ENCODE measurements at places on chromosomes 12 and 14.

GRCh38 chr14:99892406-99892805 is 99.2 kb downstream of the EML1 start:
- no peak for DNase-seq

DNA sequence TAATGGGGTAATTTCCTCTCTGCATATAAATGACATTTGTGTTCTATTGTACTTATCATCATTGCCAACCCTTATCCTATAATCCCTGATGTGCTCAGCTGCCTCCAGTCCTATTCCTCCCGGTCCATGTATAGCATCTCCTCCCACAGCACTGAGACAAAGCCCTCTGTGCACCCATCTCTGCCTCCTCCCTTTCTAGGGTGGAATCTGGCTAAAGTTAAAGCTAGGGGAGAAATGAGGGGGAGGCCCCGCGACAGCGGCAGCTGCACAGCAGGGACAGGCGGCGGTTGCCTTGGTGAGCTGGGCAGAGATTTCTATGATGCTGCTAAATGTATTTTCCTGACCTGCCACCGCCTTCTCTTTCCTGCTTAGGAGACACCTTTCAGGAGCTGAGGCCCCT is 12.8 kb upstream of the ZDHHC22 start:
- DNase-seq = no peak

GRCh38 chr14:103122947-103123633 is at the start of gene TNFAIP2:
TNFAIP2 (plus strand) TSS chr14:103123461; CDS start chr14:103126458, 2,997 bp downstream.
- DNase-seq = no peak

- no peak for DNase-seq
Observed at GRCh38 chr14:59262717-59263454, 74.4 kb downstream of the DAAM1 start.

GRCh38 chr12:129570796-129571400 is 332.9 kb downstream of the TMEM132D start:
- no peak for DNase-seq

GRCh38 chr12:130752692-130753230 is 36.7 kb upstream of the RIMBP2 start:
- no peak for DNase-seq

GRCh38 chr14:49766839-49767238 is 1.1 kb upstream of the KLHDC2 start:
- DNase-seq = no peak

DNA sequence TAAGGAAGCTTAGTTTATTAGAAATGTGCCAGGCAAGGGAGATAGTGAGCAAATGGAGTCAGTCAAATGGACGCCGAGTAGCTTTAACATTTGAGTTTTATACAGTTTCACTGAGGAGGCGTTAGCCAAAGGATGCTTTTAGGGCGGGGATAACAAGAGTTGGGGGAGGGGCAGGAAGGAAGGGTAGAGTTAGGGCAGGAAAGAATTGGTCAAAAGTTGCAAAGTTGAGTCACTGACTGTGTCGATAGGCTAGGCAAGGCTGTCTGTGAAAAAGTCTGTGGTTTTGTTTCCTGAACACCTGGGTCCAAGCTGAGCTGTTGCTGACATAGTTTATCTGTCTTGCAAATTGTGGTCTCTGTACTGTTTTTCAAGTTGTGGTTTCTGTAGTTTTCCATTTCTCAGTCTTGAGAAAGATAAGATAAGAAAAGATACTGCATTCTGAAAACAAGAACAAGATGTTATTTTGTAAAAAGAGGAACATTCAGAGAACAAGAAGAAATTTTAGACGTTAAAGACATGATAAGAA is 62.6 kb upstream of the RESF1 start:
- peak; percentile 70 for DNase-seq

DNA sequence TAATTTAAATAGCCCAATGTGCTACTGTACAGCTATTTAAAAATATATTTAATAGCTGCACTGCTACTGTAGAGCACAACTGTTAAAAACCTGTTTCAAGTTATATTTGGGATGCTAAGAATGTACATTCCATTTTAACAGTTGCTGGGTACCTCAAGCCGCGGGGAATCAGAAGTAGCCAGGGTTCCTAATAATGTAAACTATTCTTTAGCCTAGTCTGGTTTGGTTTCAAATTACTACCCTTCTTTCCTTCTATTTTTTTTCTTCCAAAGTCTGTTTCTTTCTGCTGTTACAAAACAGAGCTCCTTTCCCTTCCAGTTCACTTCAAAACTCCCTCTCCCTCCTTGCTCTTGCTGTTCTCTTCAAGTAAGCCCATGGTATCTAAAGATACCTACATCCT is 21.3 kb downstream of the SCAF11 start:
- no peak for DNase-seq

DNA sequence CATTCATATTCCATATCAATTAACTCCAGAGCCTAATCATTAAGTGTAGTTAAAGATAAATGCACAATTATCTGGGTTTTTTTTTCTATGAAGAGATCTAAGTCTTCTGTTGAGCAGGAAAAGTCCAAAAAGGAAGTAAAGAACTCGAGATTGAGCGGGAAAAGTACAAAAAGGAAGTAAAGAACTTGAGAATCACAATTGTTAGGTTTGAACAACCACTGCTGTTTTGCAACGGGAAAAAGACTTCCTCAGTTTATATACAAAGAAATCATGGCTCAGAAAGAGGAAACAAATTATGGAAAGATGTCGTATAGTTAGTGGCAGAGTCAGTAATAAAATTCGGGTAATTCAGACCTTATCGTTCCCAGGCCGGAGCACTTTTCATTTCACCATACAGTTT is 63.3 kb downstream of the PPP1R12A start:
- no peak for DNase-seq

DNA sequence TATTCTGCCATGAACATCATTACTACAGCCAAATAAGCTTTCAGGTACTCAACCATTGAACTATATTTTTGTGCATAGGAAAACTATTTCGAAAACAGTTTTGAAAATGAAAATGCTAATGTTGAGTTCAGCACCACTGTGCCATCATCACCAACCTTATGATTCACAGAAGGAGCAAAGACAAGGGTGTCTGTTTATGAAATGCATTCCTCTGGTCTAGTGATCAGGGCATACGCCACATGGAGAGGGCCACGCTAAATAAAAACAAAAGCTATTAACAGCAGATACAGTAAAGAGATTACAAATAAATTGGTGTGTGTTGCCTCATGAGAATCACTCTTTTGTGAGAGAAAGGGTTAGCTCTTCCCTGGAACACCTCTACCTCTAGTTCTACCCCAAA is 43.2 kb upstream of the BMAL2 start:
- DNase-seq = no peak

DNA sequence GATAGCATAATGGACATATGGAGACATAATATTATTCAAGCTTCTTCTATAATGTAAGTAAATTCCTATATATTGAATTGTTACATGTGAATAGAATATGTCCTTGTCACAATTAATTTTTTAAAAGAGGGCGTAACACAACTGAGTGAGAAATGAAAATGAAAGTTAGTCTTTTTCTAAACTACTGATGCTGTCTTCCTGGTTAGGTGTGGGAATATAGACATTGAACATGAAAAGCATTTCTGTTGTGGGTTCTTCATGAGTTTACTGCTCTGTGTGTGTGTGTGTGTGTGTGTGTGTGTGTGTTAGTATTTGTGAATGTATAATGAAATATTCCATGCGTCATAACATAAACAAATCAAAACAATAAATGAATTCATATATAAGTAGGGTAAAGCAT is 40.5 kb upstream of the RTL1 start:
- DNase-seq = no peak

- no peak for DNase-seq
Observed at GRCh38 chr12:122137229-122137628, 36.8 kb downstream of the IL31 start.

DNA sequence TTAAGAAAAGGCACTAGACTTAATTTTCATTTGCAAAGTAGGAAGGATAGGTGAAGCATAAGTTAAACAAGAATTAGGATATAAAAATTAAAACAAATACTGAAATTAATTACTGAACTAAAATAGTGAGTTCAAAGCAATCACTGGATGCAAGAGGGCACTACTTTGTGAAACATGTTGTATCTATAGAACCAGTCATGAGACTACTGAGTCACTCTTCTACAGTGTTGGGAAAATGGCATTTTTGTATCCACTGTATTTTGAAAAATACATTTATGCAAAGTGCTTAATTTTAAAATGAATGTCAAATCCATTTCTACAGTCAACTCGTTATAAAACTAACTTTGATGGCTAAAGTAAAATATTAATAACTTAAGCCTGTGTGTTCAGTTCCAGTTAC is 47.9 kb downstream of the SEL1L start:
- no peak for DNase-seq

- DNase-seq = no peak
Observed at GRCh38 chr14:94540031-94540794, 21.0 kb upstream of the SERPINA4 start.

GRCh38 chr12:51434305-51434704 is 9.7 kb downstream of the SLC4A8 start:
- no peak for DNase-seq

GRCh38 chr12:68310370-68310769 is 21.8 kb downstream of the MDM1 start:
- DNase-seq = no peak
